NCI-H1930 (cell line): ENCODE measurements at places on chromosomes 1 and 21.
A peak's percentile ranks its signal among the peaks of the same experiment; 100 is the strongest.

DNA sequence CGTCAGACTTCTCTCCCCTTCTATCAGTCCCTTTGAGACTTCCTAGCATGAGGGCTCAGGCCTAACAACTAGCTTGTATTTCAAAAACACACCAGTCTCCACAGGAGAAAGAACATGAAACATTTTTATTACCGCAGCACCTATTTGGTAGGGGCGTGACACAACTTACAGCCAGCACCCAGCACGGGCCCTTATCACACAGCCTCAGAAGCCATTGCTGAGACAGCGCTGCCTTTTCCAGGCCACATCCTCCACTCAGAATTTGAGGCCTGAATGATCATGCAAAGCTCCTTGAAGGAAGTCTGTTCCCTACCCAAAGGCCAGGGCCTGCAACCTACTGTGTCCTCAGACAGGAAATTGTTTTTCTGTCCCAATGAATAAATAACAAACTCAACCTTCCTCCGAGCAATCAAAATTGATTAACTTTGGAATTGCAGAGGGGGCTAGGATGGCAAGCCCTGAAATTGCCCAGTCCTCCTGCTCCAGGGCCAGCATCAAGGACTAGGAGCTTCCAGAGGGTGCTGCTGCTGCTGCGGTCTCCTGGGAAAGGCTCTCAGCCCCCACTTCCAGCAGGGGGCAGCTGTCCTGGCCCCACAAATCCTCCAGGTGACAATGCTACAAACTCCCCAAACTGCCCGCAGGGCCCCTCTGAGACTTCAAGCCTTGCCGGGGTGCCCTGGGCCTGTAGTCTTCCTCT lies 94.3 kb upstream of the GALNT2 start:
- no peak for DNase-seq

DNA sequence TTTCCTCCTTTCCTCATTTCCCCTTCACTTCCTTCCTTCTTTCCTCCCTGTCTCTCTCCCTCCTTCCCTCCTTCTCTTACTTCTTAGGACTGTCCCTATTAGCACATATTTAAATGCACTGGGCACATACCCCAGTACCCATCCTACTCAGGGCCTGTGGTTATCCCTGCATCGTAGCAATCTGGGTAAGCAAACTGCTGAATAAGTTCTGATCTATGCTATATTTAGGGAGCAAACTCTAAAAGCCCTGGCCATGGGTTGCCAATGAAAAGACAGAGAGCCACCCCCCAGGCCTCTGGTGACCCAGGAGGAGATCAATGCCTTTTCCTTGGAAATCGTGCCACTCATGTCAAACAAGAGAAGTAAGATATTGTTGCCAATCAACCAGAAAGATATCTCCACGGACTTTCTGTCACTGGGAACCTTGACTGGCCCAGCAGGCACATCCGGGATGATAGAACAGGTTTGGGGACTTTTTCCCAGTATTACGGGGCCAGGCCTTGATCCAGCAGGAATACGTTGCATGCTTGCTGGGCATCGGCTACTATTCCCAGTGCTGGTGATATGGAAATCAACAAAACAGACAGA lies 5.4 kb downstream of the FAM3B start:
- no peak for DNase-seq

DNA sequence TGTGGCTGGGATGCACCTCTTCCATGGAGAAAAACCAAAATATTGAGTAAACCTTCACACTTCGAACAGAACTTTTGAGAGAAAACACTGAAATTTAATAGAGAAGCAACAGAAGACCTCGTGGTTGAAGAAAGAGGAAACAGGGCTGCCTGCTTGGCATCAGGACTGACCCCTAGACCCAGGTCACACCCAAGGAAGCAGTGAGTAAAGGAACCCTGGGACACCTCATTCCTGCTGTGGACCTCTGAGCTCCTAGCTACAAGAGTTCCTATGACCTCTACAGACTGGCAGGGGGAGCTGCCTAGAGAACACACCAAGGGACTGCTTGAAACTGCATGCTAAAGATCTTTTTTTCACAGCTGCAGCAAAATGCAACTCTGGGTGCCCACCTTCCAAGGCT lies 67.8 kb downstream of the FASLG start:
- no peak for DNase-seq

GRCh38 chr1:40612345-40612831 lies 53.1 kb downstream of the RIMS3 start:
- peak; percentile 39 for DNase-seq

DNA sequence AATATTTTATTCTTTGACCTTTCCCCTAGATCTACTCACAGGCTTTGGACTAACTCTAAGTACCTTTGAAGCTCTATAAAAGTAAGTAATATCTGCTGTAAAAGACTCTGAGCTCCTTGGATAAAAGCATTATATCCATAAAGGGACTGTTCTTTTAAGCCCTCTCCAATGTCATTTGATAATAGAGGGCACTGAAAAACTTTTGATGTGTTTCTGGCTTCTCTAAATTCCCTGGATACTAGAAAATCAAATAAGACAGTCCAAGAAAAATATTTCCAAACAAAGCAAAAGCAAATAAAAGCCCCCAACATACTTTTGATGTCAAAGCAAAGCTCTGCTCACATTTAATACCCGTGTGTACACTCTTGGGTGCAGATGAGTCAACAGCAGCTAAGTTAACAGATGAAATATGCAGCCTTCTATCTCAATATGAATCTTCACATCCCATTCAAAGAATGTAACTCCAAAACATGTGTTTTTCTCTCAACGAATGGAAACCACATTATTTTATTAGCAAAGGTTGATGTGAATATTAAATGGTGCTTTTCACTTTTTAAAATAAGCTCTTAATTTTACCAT lies 230.3 kb downstream of the CENPF start:
- DNase-seq = no peak

DNA sequence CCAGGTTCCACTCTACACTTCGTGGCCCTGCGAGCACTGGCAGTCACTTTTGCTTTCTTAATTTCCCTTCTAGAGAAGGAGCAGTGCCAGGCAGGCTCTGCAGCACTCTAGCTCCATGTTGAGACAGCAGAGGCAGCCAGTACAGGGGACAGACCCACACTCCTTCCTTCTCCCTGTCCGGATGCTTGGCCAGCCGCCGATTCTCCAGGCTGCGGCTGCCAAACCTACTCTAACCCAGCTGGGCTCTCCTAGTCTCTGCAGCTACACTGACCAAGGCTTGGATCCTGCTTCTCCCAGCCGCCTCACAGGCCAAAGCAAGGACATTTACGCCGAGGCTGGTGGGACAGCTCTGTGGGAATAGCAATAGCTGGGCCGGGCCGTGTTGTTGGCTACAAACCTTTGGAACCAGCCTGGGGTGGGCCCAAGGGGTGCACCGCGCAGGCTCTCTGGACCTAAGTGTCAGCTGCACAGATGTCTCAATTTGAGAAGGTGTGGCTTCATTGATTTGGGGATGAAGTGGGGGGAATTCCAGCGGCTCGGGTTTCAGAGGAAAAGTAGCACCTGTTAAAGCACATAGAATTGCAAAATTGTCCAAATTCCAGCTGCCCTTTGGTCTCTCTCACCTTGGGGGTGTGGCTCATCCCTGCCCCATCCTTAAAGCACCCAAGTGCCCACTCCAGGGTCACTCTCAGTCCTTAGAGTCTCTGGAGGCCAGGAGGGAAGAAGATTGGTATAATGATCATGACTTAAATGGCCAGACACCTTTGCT lies 3.2 kb downstream of the BARHL2 start:
- no peak for DNase-seq

GRCh38 chr1:114595602-114596001 lies 14.2 kb upstream of the BCAS2 start:
- DNase-seq = no peak

DNA sequence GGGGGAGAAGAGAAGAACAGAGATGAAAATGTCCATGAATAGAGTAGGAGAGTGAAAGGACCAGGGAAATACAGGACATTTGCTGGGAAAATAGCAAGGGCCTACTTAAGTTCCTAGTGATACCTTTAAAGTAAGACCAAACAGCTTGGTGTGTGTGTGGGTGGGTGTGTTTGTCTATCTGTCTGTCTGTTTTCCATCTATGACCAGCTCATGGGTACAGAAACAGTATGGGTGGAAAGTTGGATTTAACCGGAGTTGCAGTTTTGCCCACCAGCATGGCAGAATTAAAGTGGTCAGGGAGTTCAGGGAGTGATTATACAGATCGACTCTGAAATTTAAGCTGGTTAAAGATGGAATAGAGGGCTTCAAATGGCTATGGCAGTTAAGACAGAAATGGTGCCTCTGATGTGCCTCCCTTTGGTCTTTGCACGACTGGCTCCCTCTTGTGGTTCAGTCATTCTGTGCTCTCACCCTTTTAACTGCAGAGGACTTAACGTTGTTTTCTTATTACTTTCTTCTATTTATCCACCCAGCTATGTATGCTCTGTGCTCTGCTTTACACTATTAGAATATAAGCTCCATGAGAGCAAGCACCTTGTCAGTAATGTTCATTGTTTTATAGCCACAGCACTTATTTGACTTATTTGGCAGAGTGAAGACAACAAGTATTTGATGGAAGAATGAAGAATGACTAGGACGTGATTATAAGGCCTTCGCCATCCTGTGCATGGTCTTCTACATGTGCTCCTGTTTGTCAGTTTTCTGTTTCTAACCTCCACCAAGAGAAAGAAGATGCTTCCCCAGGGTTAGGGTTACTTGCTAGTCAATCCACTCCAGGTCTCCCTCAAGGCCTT lies 72.7 kb upstream of the AK4 start:
- peak; percentile 54 for DNase-seq

DNA sequence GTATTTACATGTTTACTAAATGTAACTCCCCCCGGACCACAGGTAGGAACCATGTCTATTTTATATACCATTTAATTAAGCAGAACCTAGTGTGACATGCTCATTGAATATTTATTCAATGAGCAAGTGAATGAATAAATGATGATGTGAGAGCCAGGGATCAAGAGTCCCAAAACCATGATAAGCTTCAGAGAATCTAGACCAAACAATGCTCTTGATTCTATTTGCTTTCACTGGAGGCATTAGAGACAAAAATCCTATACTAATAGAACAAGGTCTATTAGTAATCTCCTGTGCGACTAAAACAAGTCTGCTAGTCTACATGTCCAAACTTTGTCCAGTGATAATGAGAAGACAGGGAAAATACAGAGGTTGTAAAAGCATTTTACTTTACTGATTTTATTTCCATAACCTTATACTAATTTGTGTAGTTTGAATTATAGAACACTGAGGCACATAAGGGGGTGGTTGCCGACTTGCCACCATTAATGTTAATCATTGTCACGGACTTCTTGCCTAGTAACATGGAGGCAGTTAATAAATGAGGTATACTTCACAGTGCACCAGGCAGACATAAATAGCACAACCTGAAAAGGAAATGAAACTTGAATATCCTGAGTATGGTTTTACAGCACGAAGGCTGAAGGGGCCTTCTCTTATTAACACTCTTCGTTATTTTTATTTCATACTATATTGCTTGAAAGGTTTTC lies 69.8 kb downstream of the TBX15 start:
- no peak for DNase-seq

DNA sequence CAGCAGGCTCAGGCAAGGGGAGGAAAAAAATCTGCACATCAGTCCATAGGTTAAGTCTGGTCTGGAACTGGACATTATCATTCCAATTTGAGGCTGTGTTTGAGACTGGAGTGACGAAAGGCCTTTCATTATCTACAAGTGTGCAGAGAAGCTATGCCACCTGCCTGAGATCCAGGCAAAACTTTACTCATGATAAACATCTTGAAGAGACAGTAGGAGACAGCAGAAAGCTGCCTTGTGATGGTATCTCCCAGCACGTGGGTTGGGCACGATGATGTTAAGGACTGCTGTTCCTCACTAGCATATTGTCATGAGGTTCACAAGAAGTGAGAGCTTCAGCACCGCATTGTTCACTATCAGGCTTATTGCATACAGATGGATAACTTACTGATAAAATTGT lies 126.4 kb downstream of the PLXNA2 start:
- DNase-seq = no peak

- no peak for DNase-seq
Observed at GRCh38 chr21:31753949-31754707, 22.2 kb upstream of the SCAF4 start.

DNA sequence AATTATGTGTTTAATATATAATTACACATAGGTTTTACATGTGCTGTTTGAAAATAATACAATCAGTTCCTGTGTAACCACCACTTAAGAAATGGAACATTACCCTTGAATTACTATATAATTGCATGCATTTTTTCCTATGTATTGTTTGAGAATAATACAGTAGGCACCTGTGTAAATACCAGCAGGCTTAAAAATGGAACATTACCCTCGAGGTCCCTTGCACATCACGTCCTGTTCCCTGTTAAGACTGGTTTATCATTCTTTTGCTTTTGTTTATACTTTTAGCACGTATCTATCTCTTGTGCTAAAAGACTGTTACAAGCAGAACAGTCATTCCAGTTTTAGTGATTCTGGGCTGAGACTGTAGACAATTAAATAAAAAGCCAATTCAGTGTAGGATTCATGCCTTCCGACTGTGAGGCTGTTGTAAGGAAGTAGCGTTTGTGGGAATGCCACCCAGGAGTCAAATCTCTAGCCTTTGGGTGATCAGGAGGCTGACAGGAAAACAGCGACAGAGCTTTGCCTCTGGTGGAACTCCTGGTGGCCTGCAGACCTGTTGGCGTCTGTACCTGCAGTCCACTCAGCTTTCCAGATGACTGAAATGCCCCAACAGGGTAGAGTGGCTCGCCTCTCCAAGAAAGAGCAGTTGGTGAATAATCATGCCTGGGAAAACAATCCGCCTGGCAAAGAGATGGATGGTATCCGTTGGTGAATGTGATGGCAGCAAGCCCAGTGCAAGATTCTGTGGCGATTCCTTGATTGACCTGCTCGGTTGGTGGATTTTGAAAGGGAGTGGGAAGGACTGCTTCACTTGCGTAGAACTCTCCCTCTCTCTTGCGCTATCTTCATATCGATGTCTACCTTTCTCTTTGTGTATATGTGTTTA lies 58.0 kb downstream of the DISC1 start:
- DNase-seq = peak; percentile 88

GRCh38 chr1:62240651-62241370 lies 46.2 kb downstream of the L1TD1 start:
- no peak for DNase-seq

DNA sequence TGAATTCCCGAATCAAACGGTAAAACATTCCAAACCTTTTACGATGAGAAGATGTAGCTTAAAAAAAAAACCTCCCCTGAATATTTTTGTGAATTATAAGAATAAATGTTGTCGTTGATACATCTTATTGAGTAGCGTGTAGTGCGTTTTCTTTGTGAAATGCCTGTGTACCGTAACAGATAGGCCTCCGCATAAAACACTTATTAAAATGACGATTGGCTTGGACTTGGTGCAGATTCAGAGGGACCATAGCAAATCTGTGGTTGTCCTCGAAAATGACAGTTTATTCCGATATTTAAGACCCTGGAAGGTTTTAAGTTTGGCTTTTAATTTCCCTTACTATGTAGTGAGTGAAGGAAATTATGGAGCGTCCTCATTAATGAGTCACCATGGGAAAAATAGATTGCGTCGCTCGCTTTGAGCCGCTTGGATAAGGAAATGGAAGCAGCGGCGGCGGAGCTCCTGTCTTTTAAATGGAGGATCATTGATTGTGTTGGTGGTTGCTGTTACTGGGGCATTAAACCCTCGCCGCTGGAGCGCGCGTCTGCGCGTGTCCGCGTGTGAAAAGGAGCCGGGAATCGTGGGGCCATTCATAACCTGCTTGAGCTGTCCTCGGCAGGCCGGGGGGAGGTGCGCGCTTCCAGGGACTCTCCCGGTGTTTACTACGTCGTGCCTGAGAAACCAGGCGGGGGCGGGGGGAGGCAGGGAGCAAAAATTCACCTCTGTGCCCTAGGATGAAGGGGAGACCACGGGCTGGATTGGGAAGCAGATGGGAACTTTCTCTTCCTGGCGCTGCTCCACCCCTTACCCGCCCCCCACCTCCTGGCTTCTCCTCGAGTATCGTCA lies 1.6 kb downstream of the SPEN start:
- DNase-seq = peak; percentile 76
